ENCODE measurements at places on chromosomes 11 and 22.
A peak's percentile ranks its signal among the peaks of the same experiment; 100 is the strongest.

GRCh38 chr11:75140269-75141138 lies 10.4 kb upstream of the SLCO2B1 start:
- DNase-seq, result no peak

- DNase-seq, result no peak
Observed at GRCh38 chr11:126185259-126186024, 26.0 kb downstream of the RPUSD4 start.

GRCh38 chr22:47175151-47176025 lies 412.9 kb downstream of the TBC1D22A start:
- DNase-seq, result peak; percentile 67

GRCh38 chr11:92384802-92385201 lies 160.2 kb downstream of the FAT3 start:
- no peak for DNase-seq

GRCh38 chr11:134034496-134035381 lies 34.1 kb upstream of the JAM3 start:
- DNase-seq, result no peak

GRCh38 chr11:20444535-20444934 lies 57.0 kb downstream of the PRMT3 start:
- no peak for DNase-seq
